ENCODE measurements at places on chromosomes 7 and 10.

- no peak for DNase-seq
Measured at GRCh38 chr7:112930787-112931186, 140.6 kb upstream of the TMEM168 start.

DNA sequence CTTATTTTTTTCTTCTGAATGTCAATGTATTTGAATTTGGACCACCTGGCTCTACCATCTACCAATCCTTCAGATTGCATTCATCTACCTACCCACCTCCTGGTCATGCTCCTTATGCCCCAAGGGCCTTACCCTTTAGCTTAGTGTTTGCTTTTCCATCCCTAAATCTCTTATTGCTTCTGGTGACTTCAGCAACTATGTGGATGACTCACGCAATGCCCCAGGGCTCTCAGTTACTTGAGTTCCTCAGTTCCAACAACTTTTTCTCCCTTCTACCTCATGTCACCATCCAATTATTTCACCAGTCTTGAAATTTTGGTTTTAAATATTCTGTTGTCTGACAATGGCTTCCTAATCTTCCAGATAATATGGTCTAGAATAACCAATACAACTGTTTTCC is 118.9 kb downstream of the CFAP58 start:
- DNase-seq = no peak

GRCh38 chr7:127794551-127794950 is 142.6 kb downstream of the SND1 start:
- no peak for DNase-seq

DNA sequence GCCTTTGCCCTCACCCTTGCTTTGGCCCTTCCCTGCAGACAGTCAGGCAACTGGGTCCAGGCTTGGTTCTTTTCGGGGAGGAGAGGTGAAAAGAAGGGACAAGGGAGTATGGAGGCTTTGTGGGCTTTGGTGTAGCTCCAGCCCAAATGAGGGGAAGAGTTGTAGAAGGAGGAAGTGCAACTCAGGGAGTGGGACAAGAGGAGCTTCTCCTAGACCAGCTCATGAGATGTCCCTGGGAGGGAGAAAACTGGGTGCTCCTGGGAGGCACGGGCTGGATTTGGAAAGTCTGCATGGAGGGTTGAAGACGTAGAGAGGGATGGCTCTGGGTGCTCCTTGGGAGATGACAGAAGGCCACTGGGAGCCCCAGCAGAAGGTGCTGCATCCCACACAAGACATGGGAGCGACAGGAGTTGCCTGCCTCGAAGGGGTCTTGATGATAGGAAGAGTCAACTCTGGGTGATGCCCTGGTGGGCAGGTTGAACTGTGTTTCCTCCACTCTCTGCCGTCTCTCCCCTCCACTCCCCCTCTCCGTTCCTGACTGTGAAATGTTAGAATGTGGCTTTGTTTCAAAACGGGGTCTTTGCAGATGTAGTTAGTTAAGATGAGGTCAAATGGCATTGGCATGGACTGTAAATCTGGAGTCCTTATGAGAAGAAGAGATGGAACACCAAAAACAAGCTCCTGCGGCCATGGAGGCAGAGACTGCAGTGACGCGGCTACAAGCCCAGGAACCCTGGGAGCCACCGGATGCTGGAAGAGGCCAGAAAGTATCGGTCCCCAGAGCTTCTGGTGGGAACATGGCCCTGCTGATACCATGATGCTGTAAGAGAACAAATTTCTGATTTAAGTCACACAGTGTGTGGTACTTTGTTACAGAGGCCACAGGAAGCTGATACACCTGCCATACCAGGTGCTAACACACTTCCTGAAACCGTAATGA is 298.5 kb downstream of the GLRX3 start:
- no peak for DNase-seq

DNA sequence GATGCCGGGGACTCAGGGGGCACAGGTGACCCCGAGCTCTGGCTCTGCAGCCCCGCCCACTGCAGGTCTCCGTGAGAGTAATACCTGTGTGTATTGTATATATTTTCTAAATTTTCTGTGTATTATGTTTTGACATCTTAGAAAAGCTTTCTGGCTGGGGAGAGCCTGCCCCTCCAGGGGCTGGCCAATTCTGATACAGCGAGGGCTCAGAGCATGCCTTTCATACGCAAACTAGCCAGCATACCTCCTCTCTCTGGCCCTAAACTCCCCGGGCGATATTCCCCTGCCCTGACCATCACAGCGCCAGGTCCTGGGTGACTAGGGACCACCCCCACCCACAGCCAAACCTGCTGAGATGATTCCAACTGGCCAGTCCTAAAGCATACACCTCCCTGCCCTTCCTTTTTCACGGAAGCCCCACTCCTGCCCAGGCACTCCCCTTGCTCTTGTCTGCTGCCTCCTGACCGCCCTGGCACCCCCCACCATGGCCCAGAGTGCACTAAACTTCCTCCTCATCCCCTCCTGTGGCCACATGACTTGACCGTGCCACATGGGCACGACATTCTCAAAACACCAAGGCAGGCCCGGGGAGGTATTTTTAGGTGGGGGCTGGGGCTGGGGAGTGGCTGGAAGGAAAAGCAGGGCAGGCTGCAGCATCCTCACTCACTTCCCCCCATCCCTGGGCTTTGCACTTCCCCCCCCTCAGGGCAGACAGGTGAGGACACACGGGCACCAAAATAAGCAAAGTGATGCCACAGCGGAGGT is 61.5 kb downstream of the INSIG1 start:
- no peak for DNase-seq

- no peak for DNase-seq
Measured at GRCh38 chr7:80135309-80136104, 876 bp downstream of the GNAI1 start.

- no peak for DNase-seq
Measured at GRCh38 chr7:149598721-149599308, 101.2 kb upstream of the ZNF746 start.

GRCh38 chr7:38568497-38568896 is 62.7 kb downstream of the AMPH start:
- DNase-seq = no peak

DNA sequence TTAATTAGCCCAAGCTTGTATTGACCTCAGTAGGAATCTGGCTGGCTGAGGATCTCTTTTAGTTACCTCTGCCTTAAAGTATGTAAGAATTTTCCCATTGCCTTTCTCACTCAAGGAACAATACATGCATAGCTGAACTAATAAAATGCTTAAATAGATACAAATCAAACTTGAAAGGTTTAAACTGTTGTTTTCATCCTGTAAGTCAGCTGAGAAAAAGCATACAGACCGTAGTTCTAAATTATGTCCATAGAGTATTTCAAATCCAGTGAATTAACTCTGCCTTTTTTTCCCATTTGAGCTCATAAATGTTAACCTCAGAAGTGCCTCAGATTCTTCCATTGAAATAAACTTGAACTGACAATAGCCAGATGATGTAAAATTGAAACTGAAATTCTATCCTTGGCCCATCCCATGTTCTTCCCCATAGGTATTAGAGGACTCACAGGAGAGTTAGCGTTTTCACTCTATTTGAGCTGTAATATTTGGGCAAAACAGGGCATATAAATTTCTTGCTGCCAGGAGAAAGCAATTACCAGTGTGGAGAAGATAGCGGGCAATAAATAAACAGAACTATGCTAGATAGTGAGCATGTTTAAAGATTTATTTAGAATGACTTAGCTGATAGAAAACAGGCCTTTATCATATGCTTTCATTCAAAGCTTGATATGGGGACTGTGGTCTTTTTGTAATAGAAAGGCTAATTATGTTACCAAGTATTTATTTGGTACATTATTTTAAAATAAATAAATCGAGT is 163.7 kb downstream of the WNT2 start:
- no peak for DNase-seq
